ENCODE measurements at places on chromosomes 2 and 18.

DNA sequence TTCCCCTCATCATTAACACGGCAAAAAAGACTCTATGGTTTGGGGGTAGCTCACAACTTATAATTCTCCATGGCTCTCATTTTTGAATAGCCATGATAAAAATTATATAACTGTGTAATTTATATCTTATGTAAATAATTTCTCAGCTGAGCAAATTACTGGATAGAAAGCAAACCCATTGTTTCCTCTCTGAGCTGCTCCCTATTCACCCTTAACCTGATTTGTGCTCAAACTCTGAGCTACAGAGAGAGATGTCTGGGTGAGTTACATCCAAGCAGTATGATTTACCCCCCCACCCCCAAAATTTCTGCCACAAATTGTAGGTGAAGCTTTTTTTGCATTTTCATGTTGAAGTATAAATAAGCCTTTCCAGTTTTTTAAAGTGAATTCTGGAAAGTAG lies 123.7 kb downstream of the TFCP2L1 start:
- DNase-seq: no peak

DNA sequence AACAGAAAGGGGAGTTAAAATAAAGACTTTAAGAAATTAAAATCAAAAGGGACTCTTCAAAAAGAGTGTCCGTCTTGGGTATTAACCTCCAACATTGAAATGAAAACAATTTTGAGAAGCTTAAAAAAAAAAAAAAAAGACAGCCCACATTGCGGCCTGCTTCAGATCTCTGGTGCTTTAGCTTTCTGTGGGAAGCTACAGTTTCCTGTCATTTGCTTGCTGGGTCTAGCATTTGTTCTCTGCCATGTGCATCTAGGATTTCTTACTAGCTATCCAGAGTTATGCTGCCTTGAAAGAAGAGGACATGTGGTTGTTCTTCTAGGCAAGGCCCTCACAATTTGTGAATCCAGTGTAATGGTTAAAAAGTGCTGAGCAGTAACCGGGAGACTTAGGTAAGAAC lies 375.3 kb downstream of the SLC4A3 start:
- DNase-seq: no peak

- DNase-seq: no peak
Observed at GRCh38 chr2:241112046-241112445, 10.0 kb upstream of the MTERF4 start.

DNA sequence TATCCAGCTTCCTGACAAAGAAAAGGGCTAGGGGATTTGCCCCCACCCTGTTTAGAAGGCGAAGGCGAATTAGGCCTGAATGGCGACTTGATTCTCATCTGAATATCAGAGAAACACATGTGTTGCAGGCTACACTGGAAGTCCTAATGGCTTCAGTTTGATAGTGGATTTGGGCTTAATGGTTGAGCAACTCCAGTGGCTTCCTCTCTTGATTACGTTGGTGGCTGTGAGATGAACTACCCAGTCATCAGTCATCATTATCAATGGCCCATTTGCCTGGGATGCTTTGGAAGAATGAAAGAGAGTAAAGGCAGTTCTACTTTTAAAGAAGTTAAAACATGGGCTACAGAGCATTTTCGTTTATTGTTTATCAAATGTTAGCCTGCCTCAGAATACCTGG lies 60.9 kb upstream of the IL1R1 start:
- no peak for DNase-seq

GRCh38 chr2:24477229-24477628 lies 13.8 kb upstream of the NCOA1 start:
- no peak for DNase-seq

GRCh38 chr2:190315273-190315672 lies 4.4 kb downstream of the HIBCH start:
- DNase-seq: no peak

- no peak for DNase-seq
Observed at GRCh38 chr2:181218401-181218821, 238.0 kb downstream of the UBE2E3 start.

DNA sequence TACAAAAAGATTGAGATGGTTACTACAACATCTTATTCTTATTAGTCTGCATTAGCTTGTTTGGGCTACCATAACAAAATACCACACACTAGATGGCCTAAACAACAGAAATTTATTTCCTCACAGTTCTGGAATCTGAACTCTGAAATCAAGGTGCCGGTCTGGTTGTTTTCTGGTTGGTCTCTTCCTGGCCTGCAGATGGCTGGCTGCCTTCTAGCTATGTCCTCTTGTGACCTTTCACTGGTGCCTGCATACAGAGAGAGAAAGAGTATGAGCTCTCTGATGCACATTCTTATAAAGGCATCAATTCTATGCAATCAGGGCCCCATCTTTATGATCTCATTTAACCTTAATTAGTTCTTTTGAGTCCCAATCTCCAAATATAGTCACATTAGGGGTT lies 696.5 kb downstream of the TDRD15 start:
- no peak for DNase-seq

GRCh38 chr18:48815179-48815515 lies 135.6 kb downstream of the SMAD7 start:
- no peak for DNase-seq

DNA sequence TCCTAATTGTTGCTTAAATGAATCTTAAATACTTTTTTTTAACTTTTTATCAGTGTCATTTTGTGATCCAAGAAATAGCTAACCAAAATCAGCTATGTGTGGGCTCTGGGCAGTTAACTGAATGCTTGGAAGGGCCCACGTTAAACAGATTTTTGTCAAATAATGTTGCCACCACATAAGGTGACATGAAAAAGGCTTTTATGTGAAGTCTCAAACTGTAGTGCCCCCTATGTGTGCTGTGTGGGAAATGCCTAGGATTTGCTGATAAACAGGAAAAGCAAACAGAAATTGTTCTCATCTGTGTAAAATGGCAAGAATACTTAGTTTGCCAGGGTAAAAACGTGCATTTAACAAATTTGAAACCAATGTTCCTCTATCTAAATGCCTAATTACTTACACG lies 242.2 kb downstream of the ZNF516 start:
- DNase-seq: no peak

DNA sequence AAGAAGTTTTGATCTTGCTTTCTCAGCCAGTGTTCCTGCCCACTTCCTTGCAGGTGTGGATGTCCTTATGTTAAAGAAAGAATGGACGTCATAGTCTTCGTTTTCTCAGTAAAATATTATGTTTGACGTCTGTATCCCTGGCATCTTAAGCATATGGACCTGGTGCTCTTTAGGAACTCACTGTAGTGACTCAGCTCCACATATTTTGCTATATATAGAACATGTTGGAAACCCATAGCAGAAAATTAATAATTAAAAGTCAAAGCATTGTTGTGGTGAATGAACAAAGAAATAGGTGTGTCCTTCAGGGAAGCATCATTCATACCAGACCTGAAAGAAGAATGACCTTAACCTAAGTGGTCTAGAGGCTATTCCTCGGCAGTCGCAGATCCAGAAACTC lies 196.1 kb downstream of the MCFD2 start:
- no peak for DNase-seq

DNA sequence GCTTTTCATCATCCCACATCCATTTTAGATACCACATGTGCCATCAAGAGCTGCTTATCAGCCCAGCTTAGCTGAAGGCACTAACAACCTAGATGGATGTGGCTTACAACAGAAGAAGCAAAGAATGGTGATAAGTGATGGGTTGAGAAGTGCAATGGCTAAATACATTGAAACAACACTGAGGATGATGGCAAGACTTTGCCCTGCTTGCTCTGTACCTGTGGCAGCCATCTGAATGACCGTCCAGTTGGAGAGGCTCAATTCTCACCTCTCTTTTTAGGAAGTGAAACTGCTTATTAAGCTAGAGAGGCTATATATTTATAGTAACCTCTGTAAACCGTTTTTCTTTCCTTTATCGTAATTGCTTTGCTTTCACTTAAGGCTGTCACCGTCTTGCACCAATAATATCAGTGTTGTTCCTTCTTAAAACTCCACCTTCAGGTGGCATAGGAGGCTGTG lies 5.7 kb downstream of the GPATCH11 start:
- DNase-seq: no peak

DNA sequence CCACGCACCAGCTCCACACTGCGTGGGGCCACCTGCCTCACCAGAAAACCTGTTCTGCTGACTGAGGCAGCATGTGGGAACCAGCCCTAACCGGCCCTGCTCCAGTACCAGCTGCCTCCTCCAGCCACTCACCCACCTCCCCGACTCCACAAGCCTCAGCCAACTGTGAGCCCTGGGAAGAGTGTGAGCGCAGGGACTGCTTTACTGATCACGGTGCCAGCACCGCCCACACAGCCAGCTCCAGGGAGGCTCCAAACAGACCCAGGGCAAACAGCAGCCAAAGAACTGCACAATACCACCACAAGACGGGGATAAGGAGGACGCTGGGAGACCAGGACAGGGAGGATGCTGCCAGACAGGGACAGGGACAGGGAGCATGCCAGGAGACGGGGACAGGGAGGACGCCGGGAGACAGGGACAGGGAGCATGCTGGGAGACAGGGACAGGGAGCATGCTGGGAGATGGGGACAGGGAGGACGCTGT lies 28.4 kb downstream of the EIPR1 start:
- DNase-seq: no peak

GRCh38 chr2:220783671-220784070 lies 788.4 kb downstream of the EPHA4 start:
- no peak for DNase-seq

GRCh38 chr2:12507295-12507694 lies 209.4 kb upstream of the TRIB2 start:
- DNase-seq: no peak

GRCh38 chr2:1775511-1776035 lies 31.3 kb upstream of the PXDN start:
- DNase-seq: no peak

- DNase-seq: no peak
Observed at GRCh38 chr18:24846138-24846537, 385.7 kb downstream of the HRH4 start.

DNA sequence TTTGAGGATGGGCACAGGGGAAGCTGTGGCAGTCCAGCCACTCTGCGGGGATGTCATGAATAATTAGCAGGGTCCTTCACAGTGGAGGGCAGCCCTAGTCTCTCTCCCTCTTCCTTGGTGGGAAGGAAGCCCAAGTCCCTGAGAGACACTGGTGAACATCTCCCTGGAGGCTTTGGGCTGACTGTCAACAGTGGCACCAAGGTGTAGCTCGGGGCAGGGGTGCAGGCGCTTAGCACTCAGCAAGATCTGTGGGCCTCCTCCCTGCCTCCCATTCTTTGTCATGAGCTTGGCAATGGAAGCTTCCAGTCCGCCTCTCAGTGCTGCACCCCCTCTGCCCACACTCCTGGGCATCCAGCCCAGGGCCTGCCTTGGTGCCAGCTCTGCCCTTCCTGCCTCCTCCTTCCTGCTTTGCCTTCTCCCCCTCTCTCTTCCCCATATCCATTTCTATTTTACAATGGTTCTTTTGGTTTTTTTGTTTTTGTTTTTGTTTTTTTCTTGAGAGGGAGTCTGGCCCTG lies 59.4 kb downstream of the STEAP3 start:
- DNase-seq: no peak

DNA sequence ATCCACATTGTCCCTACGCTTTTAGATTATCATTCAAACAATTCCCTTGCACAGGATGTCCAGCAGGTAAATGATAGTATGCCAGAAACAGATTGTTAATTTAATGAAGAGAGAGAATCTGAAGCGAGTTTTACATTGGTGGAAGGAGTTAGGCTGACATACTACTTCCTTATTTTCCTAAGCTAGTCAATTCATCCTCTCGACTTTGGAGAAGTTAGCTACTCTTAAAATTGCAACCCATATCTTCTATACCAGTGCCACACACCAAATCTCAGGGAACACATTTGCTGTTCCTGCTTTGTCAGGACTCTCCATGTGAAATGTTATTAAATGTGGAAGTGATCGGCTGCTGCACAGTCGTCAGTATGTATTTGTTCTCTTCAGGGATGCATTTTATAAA lies 249.2 kb downstream of the NAPG start:
- DNase-seq: no peak

GRCh38 chr2:23209059-23209458 lies 175.9 kb upstream of the KLHL29 start:
- no peak for DNase-seq

- DNase-seq: no peak
Observed at GRCh38 chr2:33032245-33032644, 85.5 kb downstream of the LTBP1 start.

GRCh38 chr2:238920053-238920452 lies 72.2 kb downstream of the TWIST2 start:
- DNase-seq: no peak

DNA sequence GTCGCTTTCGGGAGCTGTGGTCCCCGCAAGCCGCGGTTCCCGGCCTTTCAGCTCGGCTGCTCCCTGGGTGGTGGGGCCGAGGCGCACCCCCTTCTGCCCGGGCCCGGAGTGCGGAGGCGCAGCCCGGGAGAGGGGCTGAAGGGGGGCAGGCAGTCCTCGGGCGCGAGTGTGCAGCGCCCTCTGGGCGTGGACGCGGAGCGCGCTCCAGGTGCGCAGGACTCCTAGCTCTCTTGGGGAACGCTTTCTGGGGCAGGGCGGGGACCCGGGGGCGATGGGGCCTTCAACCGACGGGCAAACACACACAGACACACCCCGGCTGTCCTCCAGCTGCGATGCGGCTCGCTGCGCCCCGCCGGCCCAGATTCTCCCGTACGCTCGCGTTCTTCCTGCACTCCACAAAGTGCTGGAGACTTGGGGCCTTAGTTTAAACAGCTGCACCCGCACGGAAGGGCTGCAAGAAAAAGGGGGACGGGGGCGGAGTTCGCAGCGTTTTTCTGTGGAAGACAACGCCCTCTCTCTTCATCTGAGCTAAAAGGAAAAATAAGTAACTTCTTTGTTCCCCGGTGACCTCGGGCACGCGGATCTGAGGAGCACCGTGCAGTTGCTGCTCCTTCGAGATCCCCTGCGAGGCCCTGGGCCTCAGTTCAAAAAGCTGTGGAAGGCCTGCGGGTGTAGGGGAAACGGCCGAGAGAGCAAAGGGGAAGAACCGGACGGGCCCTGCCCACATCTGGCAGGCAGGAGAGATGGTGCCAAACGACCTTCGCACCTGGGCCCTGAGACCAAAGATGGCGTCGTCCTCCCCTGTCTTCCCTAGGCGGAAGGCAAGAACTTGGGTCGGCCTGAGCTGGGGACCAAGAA lies 593 bp upstream of the SDC1 start:
- DNase-seq: no peak

GRCh38 chr18:46048641-46049040 lies 23.4 kb downstream of the PSTPIP2 start:
- DNase-seq: no peak

DNA sequence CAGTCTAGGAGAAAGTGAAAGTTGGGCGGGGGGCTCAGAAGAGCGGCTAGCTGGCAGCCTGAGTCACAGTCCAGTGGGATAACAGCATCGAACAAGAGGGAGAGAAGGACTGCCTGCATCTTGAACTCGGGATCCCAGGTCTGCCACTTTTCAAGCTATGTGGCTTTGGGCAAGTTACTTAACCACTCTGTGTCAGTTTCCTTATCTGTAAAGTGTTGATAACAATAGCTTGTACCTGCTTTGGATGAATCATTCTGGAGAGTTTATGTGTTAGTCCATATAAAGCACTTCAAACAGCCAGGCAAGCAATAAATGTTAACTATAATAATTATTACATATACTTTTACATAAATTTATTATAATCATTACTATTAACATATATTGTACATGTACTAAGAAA lies 4.6 kb downstream of the DYSF start:
- DNase-seq: no peak
